ENCODE measurements at places on chromosomes 4 and X.

GRCh38 chr4:20544645-20545044 is 155.6 kb upstream of the PACRGL start:
- DNase-seq, result peak; percentile 38

DNA sequence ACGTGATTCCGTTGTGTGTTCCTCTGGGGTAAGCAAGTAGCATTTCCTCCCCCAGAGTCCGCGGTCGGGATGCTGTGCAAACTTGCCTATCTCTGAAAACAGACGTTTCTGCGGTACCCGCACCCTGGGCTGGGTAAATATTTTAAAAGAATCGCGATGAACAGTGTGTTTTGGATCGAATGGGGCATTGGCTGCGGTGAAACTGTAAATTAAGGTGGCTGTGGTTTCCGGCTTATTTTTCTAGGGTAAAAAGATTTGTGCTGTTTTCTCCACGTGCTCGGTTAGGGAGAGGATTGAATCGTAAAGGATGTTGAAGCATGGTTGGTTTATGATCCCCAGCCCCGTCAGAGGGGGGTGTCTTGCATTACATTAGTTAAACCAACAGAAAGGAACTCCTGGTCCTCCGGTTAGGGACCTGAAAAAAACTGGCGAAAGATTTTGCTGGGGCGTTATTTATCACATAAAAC is 1.2 kb downstream of the HHIP start:
- no peak for DNase-seq

DNA sequence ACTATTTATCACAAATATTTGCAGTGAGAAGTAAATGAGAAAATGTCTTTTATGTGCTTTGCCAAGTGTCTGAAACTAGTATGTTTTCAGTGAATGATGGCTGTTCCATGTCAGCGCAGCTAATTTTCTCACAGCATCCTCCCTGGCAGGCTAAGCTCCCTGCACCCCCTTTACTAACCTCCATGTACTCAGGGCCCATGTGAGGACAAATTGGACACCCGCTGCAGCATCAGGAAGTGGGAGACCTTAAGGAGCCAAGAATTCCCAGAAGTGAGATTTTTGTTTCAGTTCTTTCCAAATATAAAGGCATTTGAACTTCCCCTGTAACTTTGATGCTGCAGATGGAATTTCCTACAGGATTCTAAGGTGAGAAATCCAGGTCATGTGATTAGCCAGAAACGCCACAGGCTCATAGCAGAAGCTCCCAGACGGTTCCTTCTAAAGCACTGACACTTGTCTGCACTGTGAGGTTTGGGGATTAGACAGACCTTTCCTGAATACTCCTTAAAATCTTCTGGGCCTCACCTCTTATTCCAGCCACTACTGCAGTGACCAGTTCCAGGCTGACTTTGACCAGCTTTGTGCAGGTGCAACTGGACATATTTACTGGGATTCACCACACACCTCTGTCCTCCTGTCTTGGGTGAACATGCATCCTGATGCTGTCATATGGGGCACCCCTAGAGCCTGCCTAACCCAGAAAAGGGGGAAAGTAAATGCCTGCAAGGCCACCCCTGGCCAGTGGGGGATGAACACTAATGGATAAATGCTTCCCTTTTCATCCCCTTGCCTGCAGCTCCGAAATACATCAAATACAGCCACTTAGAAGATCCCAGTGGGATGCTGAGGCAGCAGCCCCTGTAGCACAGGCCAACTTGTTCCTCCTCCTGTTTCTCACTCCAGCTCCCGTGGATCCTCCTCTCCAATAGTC is 45.9 kb downstream of the LGI2 start:
- no peak for DNase-seq

DNA sequence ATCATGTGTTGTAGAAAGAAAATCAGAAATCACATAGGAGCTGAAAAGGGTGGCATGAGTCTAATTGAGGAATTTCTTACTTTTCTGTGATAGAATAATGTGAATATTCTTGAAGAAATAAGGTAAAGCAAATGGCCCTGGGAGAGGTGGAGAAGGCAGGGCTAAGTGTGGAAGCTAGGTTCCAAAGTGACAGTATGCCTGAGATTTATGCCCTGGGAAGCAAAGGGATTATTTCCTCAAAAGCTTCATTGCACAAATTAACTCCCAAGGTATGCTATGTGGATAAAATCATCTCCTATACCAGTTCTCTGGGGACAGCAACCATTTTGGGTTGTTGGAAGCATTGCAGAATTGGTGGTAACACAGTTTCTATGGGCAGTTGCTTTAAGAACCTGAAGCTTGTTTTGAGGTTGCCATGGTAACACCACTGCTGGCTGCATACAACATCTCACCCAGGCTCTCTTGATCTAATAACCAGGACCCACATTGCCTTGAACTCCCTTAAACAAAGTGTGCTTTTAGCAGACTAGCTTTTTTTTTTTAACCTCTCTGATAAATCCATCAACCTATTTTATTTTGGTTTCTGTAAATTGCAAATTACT is 21.0 kb downstream of the MAOA start:
- no peak for DNase-seq

DNA sequence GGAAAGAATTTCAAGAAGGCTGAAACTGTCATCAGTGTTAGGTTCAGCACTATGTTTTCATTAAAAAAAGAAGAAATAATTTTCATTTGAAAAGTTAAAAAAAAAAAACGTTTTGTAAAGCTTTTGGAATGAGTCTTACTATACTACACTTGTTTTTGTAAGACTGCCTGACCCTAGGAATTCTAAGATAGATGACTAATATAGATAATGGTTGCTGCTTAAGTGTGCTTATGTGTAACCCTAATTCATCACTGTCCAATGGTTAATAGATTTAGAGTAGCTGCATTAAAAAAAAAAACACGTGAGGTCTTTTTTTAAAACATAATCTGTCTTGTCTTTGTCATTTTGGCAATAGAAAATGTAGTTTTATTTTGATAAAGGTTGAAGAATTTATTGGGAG is 323.2 kb downstream of the IL1RAPL1 start:
- no peak for DNase-seq

- peak; percentile 68 for DNase-seq
Observed at GRCh38 chr4:85147481-85148076, 181.1 kb upstream of the WDFY3 start.

DNA sequence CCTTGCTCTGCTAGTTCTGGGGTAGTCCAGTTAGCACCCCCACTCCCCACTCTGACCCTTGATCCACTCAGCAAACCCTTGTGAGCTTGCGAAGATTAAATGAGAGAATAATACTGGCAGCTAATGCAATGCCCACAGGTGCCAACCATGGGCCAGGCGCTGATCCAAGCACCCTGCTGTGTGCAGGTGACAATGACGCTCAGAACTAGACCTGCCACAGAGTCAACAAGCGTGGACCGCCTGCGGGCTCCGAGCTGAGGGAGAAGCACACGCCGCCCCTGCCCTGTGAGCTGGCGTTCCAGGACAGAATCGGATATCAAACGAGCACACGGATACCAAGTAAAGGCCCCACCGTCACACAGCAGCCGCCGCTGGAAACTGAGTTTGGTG is 129.2 kb downstream of the FAM53A start:
- DNase-seq, result peak; percentile 7

DNA sequence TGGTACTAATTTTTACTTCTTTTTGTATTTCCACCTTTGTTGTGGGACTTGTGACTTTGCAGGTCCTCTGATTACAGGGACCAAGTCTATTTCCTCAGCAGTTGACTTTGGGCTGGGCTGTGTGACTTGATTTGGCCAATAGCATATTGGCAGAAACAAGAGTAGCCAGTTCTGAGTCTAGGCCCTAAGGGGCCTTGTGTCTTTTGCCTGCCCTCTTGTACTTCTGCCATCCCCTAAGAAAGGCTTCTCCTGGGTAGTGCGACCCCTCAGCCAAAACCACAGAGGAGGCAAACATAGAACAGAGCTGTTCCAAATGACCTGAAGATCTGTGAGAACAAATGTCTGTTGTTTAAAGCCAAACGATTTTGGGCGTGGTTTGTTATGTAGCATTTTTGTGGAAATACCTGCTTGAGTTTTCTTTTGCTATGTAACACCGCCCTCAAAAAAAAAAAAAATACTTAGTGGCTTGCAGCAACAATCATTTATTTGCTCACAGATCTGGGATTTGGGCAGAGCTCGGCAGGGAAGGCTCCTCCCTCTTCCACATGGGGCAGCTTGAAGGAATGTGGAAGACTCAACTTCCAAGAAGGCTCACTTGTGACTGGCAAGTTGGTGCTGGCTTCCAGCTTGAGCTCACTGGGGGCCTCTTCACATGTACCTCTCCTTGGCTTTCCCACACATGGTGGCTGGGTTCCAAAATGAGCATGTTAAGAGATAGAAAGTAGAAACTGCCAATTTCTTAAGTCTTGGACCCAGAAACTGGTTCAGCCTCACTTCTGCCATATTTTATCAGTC is 423.0 kb upstream of the CNKSR2 start:
- DNase-seq, result peak; percentile 37

DNA sequence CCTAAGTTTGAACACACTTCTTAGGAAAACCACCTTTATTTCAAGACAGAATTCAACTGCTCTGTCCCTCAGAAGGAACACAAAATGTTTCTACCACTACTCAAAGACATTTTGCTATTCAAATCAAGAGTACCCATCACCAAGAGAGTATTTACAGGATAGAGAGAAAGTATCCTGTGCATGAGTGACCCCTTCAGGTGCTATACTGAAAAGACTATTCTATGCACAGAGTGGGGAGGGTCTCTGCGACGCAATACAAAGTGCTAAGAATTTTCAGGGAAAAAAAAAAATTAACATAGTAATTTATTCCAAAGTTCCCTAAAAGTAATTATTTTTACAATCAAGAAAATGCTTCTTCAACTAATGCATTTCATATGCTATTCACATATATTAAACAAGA is 346.4 kb upstream of the FAM241A start:
- DNase-seq, result peak; percentile 19

- no peak for DNase-seq
Observed at GRCh38 chr4:124173912-124174311, 538.6 kb downstream of the ANKRD50 start.

DNA sequence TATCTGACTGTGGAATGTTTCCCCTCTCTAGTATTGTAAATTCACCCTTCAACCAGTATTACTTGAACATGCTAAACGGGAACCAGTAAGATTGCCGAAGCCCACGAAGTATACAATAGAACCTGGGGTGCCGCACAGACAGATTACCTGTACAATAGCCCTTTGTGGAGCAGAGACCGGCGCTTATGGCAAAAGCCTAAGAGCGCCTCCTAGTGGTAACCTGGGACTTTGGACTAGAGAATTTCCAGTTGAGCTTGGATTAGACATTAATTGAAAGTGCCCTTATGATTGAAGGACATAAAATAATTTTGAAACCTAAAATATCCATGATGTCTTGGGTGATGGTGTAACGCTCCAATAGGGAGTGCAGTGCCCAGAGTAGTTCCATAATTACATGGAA is 14.1 kb downstream of the ZNF157 start:
- DNase-seq, result peak; percentile 85

DNA sequence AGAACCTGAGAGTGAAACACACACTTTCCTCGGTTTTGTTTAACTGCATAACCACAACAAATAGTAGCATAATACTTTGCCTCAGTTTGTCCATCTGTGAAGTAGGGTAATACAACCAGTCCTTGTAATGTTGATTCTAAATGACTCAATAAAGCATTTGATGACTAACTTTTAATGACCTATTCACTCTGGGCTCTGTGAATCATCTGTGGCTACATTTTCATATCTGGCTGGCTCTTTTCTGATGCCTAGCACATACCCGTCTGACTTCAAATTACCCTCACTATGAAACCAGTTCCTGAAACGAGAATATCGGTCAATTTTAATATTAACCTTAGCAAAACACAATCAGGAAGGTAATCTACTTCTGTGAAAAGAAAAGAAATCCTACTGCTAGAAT is 151.0 kb downstream of the SH2D1A start:
- peak; percentile 73 for DNase-seq

GRCh38 chr4:7077371-7077770 is 9.5 kb upstream of the GRPEL1 start:
- DNase-seq, result no peak

DNA sequence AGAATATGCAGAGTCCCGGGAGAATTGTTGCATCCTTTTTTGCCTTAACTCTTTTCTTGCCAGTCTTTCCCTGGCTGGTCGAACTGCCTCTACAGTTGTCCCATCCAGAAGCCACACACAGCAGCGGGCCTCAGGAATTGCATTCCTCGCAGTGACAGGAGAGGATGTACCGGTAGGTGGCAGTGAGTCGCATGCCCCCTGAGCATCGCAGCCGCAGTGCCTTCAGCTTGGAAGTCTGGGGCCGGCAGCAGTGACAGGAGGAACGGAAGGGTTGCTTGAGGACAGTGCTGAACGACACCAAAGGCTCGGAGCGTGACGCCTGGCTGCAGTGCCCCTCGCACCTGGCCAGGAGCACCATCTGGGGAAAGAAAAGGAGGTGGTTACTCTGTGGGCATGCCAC is 23.5 kb downstream of the NDP start:
- DNase-seq, result peak; percentile 46

GRCh38 chrX:39903937-39904336 is 193.8 kb downstream of the BCOR start:
- peak; percentile 89 for DNase-seq

DNA sequence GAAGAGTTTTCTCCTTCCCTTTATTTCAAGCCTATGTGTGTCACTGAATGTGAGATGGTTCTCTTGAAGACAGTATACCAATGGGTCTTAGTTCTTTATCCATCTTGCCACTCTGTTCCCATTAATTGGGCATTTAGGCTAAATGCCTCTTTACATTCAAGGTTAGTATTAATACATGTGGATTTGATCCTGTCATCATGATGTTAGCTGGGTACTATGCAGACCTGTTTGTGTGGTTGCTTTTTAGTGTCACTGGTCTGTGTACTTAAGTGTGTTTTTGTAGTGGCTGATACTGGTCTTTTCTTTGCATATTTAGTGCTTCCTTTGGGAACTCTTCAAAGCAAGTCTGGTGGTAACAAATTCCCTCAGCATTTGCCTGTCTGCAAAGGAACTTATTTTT is 23.4 kb upstream of the WDR17 start:
- no peak for DNase-seq

DNA sequence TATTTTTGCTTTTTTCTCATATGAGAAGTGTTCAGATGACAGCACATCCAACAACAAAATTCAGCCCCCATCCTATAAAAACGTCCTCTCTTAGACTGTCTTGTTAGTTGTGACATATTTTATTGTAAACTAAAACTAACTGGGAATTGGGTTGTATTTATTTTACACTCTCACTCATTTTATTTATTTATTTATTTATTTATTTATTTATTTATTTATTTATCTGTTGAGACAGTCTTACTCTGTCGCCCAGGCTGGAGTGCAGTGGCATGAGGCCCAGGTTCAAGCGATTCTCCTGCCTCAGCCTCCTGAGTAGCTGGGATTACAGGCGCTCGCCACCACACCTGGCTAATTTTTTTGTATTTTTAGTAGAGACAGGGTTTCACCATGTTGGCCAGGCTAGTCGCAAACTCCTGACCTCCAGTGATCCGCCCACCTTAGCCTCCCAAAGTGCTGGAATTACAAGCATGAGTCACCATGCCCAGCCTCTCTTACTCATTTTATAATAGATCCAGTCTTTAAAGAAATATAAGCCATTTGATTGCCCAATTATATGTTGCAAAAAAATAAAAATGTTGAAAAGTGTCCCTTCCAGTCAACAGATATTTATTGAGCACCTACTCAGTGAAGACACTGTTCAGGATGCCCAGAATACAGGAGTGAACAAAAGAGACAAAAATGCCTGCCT is 44.6 kb downstream of the PALLD start:
- peak; percentile 81 for DNase-seq

Data from PC-3 (cell line).